ENCODE measurements at places on chromosomes 2 and 18. TPM values are rescaled to one million over a fixed set of nuclear protein-coding genes. Genes with fewer than 3 reads are reported as not detected.

DNA sequence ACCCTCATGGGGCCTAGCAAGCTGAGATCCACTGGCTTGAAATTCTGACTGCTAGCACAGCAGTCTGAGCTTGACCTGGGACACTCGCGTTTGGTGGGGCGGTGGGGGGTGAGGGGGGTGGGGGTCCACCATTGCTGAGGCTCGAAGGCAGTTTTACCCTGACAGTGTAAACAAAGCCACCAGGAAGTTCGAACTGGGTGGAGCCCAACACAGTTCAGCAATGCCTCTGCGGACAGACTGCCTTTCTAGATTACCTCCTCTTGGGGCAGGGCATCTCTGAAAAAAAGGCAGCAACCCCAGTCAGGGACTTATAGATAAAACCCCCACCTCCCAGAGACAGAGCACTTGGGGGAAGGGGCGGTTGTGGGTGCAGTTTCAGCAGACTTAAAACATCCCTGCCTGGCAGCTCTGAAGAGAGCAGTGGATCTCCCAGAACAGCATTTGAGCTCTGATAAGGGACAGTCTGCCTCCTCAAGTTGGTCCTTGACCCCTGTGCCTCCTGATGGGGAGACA, 149.7 kb upstream of the TANK start:
- no peak for DNase-seq

DNA sequence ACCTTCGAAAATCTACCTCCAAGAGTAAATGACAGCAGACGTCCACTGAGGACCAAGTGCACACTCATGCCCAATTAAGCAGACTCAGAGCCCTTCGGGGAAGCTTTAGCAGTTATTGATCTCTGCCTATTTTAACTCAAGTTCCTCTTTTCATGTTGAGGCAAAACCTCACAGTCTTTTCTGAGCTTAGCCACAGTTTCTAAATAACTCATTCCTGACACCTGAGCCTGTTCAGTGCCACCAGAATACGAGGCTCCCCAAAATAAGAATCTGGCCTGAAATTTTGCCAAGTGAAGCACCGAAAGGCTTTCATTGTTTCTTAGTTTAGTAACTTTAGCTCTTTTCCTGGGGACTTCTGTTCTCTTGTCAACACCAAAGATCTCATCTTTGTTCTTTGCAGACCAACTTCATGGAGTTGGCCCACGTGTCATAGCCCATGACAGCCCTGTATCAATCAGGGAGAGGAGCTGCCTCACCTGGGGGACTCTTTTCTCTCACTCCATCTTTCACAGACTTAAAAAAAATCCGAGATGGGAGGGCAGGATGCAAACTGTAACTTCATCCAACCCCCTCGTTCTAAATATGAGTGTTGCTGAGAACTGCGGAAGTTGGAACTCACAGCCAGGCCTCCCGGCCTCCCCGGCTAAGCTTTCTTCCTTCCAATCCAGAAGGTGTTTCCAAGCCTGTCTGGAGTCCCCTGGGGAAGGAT, 22.2 kb downstream of the INPP5D start:
- DNase-seq: no peak

DNA sequence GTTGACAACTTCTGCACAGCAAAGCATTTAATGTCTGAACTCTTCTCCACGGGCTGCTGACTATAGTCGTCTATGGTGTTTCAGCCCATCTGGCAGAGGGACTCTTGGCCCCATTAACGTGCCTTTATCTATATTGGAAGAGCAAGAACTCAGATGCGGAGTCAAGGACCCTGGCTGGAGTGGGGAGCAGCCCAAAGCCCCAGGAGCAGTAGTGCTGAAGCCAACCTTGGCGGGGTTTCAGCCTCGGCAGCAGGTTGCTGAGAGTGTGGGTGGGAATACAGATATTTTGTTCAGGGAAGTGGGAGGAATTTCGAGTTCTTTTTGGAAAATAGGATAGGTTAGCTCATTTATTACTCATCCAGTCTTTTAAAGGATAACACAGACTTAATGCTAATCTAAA, 34.2 kb downstream of the TMEM17 start:
- no peak for DNase-seq

- DNase-seq: no peak
These were observed 760.0 kb downstream of the EPHA4 start for GRCh38 chr2:220811952-220812570.

The ZNF396 gene
- 6.8 TPM for total RNA-seq

The REG1B gene
- total RNA-seq: not detected

The GCG gene
- not detected for total RNA-seq

The ANO7 gene
- 0.89 TPM for total RNA-seq

DNA sequence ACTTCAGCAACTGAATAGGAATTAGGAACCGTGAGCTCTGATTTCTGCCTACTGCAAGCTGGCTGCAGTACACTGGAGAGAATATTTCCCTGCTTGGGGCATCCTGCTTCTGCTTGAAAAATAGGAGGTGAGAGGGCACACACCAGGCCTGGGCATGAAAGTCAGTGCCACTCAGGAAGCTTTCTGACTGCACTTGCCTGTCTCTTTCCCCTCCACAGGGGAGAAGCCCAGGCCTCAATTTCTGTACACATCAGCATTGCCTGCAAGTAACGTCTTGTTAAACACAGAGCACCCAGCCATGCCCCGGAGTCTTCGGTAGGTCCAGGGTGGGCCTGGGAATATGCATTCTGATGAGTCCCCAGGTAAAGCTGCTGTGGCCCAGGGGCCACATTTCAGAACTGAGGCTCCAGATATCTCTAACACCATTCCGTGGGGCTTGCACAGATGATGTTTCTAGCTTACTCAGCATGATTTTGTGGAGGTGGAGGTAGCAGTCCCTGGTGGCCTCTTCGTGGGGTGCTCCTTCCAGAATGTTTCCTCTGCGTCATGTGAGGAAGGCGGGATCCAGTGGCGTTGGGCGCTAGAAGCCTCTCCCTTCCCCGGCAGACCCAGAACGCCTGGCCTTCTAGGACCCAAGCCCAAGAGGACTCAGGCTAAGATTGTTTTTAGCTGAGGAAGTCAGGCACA, 114.1 kb downstream of the ZBTB7C start:
- DNase-seq: no peak

The CCBE1 gene
- total RNA-seq: 1.9 TPM

The SLC9A2 gene
- total RNA-seq: 1.0 TPM

The SAG gene
- total RNA-seq: 0.69 TPM

DNA sequence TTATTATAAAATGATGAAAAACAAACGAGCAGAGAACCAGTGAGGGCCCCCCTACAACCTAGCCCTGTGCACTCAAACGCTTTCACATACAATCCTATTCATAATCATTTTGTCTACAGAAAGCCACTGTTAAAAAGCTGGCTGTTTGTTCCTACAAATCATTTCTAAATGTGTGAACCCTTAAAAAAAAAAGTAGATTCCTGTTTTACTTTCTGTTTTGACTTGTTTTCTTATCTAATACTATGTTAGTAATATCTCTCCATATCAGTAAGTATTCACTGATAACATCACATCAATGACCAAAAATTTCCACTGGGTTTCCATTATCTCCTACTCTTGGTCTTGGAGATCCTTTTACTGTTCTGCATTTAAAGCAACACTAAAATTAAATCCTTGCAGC, 128.8 kb upstream of the TTC39C start:
- no peak for DNase-seq

The SERPINB4 gene
- total RNA-seq: not detected

The MBP gene
- total RNA-seq: 619 TPM

DNA sequence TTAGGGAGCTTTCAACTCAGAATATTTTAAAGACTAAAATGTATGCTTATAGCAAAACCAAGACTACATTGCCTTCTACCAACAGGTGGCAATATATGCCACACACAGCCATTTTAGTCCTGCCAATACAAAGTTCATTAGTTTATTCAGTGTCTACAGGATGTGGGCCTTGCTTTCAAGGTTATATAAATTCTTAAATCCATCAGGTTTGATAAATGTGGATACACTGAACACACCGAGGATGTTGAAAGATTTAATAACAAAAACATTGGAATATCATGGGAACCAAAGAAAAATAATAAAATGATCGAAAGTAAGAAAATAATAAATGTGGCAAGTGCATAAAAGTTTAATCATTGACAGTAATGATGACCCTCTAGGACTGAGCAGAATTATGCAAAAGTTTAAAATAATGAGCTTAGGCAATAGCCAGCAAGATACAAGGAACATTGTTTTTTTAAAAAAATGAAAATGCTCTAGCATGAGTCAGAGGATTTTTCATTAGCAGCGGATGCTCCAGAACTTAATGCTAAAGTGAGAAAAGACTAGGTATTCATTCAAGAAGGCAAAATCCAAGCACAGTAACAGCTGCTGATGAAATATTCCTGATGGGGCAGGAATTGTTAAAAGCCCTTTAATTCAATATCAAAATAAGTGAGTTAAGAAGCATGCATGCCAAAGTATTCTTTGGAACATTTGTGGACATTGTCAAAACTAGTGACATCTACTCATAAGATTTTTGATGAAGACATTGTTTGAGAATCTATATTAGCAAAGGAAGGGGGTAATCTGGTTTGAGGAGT, 14.2 kb downstream of the SCN9A start:
- DNase-seq: no peak

The AMER3 gene
- 4.5 TPM for total RNA-seq

DNA sequence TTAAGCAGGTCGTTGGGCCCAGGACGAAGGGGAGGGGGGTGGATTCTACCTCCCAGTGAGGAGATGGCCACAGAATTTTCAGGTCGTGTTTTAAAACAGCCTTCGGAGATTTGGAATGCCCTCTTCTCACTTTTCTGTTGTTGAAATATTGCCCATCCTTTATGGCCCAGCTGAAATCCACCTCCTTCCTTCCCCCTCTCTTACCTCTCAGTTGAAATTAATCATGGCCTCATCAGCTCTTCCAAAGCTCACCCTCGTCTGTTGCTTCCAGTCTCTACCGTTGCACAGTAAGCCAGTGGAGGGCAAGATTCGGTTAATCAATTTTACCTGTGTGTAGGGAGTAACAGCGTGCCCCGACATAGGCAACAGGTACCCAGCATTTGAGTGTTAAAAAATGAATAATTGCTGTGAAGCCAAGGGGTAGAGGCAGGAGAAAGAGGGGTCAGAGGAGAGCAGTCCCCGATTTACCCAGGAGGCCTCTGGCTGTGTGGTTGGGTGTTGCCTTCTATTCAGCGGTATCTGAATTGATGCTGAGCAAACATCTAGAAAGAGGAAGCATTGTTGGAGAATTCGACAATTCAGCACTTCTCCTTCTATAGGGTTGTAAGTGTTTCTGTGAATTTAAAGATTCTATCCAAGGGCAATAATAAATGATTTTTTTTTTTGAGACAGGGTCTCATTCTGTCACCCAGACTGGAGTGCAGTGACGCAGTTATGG, 8.6 kb upstream of the PDIA6 start:
- DNase-seq: no peak

The PSMA8 gene
- total RNA-seq: not detected

- peak; percentile 7 for DNase-seq
These were observed 89.2 kb upstream of the GLS start for GRCh38 chr2:190791347-190791975.

DNA sequence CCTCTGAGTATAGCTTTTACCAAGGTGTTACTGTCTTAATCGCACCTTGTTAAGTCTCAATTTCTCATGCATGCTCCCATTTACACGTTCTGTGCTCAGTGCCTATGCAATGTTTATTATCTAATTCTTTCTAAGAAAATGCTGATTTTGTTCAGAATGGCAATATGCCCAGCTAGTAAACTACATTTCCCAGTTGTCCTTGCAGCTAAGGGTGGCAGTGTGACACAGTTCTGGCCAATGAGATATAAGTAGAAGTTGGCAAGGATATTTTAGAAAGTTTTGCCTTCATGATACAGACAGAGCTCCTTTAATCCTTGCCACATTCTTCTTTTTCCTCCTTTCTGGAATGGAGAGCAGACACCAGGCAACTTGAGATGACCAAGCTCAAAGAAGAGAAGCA, 45.3 kb downstream of the POLE4 start:
- no peak for DNase-seq

DNA sequence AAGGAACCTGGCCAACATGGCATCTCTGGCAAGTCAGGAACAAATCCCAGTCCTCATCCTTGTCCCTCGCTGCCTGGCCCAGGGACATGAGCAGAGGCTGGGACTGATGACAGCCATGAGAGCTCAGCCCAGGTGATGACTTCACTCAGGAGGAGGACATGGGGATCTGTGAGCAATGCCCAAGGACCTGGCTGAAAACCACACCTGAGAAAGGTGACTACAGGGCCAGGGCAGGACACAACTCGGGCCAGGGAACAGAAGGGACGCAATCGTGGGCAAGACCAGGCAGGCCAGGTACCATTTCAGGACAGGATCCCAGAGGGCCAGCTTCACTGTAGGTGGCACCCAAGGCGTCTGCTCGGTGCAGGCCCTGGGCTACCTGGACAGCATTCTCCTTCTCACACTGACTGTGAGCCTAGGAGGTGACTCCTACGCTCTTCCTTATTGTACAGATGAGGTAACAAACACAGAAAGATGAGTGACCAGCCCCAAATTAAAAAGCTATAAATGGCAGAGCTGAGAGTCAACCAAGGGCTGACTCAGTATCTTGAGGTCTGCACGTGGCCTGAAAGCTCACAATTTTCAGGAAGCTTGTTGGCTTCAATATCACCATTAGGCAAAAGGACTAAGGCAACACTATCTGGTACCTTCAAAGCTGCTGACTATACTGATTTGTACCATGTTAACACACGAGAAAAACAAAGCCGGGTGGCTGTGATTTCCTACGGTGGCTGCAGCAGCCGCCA, 141.1 kb downstream of the EIPR1 start:
- DNase-seq: no peak

The SFT2D3 gene
- 9.8 TPM for total RNA-seq

Data from spinal cord (tissue), 10 donors.